ACHN (cell line): ENCODE measurements at places on chromosomes 4 and X.

DNA sequence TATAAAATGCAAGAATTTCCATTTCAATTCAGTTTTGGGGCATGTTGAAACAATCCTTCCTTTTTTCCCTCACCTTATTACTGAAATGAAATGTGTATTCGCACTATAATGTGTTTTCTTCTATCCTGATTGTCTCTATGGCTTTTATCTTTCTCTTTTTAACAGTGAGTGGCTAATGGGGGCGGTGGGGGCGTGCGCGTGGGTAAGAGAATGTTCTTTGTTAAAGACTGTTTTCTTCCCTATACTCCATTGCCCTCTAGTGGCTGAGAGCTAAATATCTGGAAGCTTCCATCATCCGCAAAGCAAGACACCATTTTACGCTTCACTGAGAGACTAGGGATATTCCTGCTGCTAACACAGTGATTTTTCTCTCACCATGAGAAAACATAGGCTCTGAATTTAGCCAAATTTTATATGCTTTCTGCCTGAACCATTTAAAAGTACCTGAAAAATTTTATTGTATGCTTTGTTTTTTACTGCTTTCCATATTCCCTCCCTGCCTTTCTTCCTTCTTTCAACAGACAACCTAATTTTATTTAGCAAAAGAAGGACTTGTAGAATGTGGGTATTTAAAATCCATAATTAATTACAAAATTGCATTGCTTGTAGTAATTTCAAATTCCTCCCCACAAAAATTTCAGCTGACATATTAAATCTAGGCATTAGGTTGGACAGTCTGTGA lies 194.0 kb downstream of the GASK1B start:
- DNase-seq: peak; percentile 70

- no peak for DNase-seq
These were observed 91.5 kb upstream of the UNC5C start for GRCh38 chr4:95640311-95640710.

GRCh38 chr4:147735413-147736301 lies 3.8 kb downstream of the ARHGAP10 start:
- no peak for DNase-seq

GRCh38 chrX:155841232-155841631 lies 39.9 kb upstream of the VAMP7 start:
- DNase-seq: no peak

DNA sequence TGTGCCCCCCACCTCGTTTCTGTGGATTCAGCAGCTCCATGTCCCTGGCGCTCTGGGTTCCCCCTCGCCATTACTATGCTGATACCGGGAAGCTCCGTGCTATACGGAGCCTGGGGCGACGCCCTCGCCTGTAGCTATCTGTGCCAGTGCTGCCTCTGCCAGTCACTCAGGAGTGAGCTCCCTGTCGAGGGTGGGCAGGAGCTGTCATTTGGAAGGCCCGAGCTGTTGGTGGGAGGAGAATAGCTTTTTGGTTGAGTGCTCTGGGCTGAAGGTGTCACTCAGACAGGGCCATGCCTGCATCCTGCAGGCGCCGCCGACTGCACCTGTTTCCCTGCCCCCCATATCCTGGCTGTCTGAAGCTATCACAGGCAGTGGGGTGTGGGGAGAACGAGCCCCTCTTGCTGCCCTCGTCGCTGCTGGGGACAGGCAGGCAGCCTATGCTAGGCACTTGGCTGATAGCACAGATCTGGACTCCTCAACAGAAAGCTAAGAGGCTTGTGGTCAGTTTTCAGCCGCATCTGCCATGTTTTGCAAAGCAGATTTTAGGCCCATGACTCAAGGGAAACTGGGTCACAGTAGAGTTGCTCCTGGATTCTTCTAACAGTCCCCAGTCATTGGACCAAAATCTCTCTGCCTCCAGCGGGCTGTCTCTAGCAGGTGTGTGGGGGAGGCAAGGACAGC lies 31.8 kb downstream of the CPLX1 start:
- peak; percentile 20 for DNase-seq

- DNase-seq: no peak
These were observed 129.2 kb upstream of the PAK3 start for GRCh38 chrX:110966839-110967238.

DNA sequence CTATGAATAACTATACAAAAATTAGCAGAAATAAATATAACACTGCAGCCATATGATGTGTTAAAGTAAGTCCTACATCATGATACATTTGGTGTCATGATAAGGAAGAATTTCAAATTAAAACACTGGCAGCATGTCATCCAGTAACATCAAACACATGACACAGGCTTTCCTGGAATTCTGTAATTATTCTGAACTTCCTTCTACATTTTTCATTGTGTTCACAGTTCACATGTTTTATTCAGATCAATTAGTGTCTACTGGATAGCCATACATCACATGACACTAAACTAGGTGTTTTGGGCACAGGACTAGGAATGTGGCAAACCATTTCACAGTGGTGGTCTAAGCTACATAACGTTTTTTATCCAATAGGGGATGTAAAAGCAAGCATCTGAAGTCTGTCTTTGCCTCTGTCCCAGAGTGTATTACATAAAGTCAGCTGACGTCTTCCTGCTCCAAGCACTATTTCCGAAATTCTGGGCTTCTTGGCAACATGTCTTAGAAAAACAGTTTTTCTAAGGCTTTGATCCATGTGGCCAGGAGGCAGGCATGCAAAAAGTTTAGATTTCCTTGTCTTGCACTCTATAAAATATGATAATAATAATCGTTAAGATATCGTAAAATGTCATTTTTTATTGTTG lies 707.9 kb downstream of the CENPC start:
- no peak for DNase-seq

GRCh38 chr4:1713003-1713851 lies 1.1 kb upstream of the SLBP start:
- no peak for DNase-seq

- DNase-seq: peak; percentile 25
These were observed 85.7 kb upstream of the HPRT1 start for GRCh38 chrX:134374294-134374693.

DNA sequence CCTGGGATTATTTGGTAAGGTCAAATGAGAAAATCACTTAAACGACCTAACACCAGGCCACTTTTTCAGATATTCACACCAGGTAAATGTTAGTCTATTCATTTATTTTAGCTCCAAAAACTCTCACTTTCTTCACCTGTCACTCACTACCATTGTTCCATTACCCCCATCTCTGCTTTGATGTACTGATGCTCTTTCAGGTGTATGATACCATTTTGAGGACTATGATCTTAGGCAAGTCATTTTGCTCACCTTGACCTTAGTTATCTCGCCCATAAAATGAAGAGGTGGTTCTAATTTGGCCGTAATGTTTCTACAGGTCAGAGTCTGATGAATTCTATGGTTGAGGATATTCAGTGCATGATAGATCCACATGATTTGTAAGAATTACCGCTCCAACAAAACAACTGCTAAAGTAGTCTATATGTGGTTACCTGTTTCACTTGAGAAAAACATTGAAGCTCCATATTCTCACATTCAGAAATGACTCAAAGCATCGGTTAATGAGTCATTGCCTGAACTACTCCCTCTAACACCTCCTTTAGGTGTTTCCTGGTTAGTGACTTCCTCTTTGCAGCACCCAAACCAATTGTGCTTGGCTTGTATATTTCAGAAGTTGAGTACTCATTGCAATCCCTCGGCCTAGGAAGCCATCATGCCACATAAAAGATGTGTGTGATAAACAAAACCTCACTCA lies 4.5 kb downstream of the DTHD1 start:
- DNase-seq: peak; percentile 46

DNA sequence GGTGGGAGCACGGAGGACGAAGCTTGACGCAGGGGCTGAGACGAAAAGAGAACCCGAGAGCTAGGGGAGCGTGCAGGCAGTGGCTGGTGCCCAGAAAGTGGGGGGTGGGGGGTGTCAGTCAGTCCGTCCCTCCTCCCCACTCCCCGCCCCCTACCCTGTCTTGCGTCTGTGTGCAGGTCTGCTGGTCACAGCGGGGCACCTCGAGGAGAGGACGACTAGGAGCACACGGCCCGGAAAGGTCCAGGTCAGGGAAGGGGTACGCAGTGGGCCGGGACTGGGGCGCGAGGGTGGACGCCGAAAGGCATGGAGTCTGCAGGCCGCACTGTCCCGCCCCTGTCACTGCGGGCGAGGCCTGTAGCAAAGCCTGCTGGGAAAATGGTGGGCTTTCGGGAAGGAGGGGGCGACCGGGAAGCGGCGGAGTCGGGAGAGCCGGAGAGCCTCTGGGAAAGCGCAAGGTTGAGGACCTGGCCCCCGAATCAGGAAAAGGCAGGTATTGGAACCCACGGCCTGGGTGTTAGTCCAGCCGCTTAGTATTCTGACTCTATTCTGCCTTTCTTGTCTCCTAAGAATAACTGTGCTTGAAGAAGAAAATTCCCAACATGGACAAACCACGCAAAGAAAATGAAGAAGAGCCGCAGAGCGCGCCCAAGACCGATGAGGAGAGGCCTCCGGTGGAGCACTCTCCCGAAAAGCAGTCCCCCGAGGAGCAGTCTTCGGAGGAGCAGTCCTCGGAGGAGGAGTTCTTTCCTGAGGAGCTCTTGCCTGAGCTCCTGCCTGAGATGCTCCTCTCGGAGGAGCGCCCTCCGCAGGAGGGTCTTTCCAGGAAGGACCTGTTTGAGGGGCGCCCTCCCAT lies 769 bp downstream of the TCEAL1 start:
- DNase-seq: peak; percentile 65
